ENCODE measurements at places on chromosomes 11 and 22. TPM values are rescaled to one million over a fixed set of nuclear protein-coding genes. Genes with fewer than 3 reads are reported as not detected.

RIMBP3C gene
- not detected for polyA plus RNA-seq

OR52E8 gene
- not detected for polyA plus RNA-seq

TST gene
- 0.65 TPM for polyA plus RNA-seq

POU2AF1 gene
- polyA plus RNA-seq: 105 TPM

NLRP6 gene
- polyA plus RNA-seq: 1.4 TPM

RIMBP3B gene
- 0.10 TPM for polyA plus RNA-seq

- H3K27ac ChIP-seq: no peak overlapping the region
- H3K27me3 ChIP-seq: no peaks in the 10 kb centered on the region
- no peaks in the 10 kb centered on the region for H3K4me1 ChIP-seq
- DNase-seq: no peak
- no peak overlapping the region for H3K4me3 ChIP-seq
These were observed 27.3 kb downstream of the INCENP start for GRCh38 chr11:62150887-62151736.

- peaks cover 21% of the 10 kb centered on the region for H3K27me3 ChIP-seq
- no peaks in the 10 kb centered on the region for H3K36me3 ChIP-seq
- no peak for DNase-seq
- no peak overlapping the region for H3K27ac ChIP-seq
- H3K4me3 ChIP-seq: no peak overlapping the region
These were observed 32.1 kb upstream of the SLC36A4 start for GRCh38 chr11:93229876-93230275.

DNA sequence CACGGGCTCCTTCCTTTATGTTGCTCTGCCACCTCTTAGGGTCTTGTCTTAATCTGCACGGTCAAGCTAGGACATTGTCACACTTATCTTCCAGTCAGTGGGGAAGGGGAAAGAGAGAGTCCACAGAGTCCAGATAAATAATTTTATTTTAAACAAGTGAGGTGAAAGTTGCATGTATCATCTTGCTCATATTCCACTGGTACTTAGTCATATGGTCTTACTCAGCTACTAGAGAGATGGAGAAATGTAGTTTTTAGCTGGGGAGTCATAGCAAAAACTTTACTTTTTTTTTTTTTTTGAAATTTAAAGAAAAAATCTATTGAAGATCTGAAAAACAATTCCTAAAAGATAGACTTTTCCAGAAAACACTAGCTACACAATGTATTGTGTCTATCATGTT, 29.0 kb downstream of the PDE3B start:
- DNase-seq: no peak
- peaks cover 8% of the 10 kb centered on the region for H3K4me1 ChIP-seq
- H3K27ac ChIP-seq: no peak overlapping the region
- no peak overlapping the region for H3K4me3 ChIP-seq

DNA sequence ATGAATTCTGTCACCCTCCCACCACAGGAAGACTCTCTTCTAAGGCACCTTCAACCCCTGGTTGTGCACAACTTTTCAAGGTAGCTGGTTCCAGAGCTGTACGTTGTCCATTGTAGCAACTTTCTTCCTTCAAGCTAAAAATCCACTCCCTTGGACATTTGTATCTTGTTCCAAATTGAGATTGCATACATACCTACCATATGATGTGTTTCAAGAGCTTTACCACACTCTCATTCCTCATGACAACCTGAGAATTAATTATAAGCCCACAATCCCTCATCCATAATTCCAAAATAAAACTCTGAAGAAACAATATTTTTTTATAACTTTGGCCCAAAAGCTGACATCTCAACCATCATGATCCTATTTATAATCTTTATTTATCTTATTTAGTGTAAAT, 3.0 kb downstream of the OR52W1 start:
- H3K4me3 ChIP-seq: no peak overlapping the region
- DNase-seq: no peak
- H3K27me3 ChIP-seq: no peaks in the 10 kb centered on the region
- H3K4me1 ChIP-seq: peaks cover 10% of the 10 kb centered on the region
- H3K27ac ChIP-seq: no peak overlapping the region

GRCh38 chr11:75338516-75339208, 12.8 kb downstream of the ARRB1 start:
- H3K27me3 ChIP-seq: no peaks in the 10 kb centered on the region
- no peaks in the 10 kb centered on the region for H3K36me3 ChIP-seq
- H3K4me1 ChIP-seq: peaks cover 55% of the 10 kb centered on the region
- no peak for DNase-seq
- no peak overlapping the region for H3K27ac ChIP-seq

GRCh38 chr11:20058749-20059458, 101.4 kb downstream of the DBX1 start:
- H3K4me1 ChIP-seq: no peaks in the 10 kb centered on the region
- no peak overlapping the region for H3K4me3 ChIP-seq
- no peaks in the 10 kb centered on the region for H3K27me3 ChIP-seq
- H3K36me3 ChIP-seq: no peaks in the 10 kb centered on the region

GRCh38 chr11:66331542-66332370, 4.5 kb downstream of the RIN1 start:
- H3K27ac ChIP-seq: no peak overlapping the region
- H3K27me3 ChIP-seq: no peaks in the 10 kb centered on the region
- no peaks in the 10 kb centered on the region for H3K36me3 ChIP-seq
- peaks cover 24% of the 10 kb centered on the region for H3K4me1 ChIP-seq
- H3K4me3 ChIP-seq: no peak overlapping the region

- H3K27ac ChIP-seq: peak overlapping the region; percentile 49
- no peaks in the 10 kb centered on the region for H3K27me3 ChIP-seq
- H3K4me1 ChIP-seq: peaks cover 51% of the 10 kb centered on the region
- no peak for DNase-seq
These were observed 57.6 kb downstream of the IGLL5 start for GRCh38 chr22:22945195-22945594.

DNA sequence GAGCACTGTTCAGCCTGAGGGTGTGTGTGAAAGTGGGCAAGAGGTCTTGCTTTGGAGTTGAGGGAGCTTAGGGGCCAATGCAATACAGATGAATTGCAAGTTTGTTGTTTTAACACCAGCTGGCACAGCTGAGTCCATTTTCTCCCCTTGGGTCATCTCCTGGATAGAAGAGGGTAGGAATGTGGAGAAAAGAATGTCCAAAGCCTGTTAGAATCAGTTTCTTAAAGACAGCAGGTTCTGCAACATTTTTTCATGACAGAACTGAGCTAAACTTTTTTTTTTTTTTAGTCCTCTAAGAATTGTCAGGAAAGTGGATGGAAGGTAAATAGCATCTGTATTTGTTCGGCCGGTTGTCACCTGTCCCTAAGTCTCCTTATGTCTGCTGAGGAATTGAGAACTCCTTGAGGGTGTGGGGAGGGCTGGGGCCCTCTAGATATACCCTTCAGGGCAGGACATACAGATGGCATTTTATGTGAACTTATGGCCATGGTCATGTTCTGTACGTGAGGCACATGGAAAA, 211.1 kb upstream of the CADM1 start:
- H3K27ac ChIP-seq: no peak overlapping the region
- no peaks in the 10 kb centered on the region for H3K4me1 ChIP-seq
- H3K4me3 ChIP-seq: no peak overlapping the region
- H3K27me3 ChIP-seq: no peaks in the 10 kb centered on the region

DNA sequence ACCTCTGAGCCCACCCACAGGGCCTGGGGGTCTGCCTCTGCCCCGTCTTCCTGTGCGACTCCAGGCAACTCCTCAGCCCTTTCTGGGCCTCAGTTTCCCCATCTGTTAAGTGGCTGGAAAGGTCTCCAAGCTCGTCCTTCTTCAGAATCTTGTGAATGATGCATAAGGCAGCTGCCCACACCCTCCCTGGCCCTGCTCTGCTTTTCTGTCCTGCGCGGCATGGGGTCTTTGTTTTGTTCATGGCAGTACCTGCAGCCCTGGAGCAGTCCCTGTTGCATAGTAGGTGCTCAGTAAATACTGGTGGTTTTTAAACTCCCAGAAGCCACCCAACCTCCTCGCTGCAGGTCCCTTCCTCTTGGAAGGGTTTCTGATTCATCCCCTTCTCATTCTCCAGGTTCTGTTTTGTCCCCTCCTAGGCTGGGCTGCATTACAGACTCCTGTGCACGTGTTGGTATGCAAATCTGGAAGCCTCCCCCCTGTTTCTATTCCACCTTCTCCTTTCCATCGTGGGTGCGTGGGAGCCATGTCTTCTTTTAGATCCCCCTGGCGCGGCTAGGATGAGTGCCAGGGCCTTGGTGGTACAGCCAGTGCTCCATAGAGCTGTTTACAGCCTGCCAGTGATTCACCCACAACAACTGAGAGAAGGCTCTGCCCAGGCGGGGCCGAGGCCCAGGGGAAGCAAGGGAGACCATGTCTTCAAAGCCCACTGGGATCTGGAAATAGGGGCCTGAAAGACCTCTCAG, 19.3 kb upstream of the SYT7 start:
- H3K27ac ChIP-seq: no peak overlapping the region
- no peaks in the 10 kb centered on the region for H3K36me3 ChIP-seq
- no peak overlapping the region for H3K4me3 ChIP-seq
- H3K4me1 ChIP-seq: no peaks in the 10 kb centered on the region
- H3K27me3 ChIP-seq: peaks cover 47% of the 10 kb centered on the region

- no peak overlapping the region for H3K27ac ChIP-seq
- no peaks in the 10 kb centered on the region for H3K27me3 ChIP-seq
- no peak overlapping the region for H3K4me3 ChIP-seq
- H3K36me3 ChIP-seq: no peaks in the 10 kb centered on the region
These were observed 167.8 kb upstream of the NARS2 start for GRCh38 chr11:78742430-78742829.

- peaks cover 18% of the 10 kb centered on the region for H3K4me1 ChIP-seq
- DNase-seq: no peak
- no peak overlapping the region for H3K4me3 ChIP-seq
- no peaks in the 10 kb centered on the region for H3K36me3 ChIP-seq
- H3K27me3 ChIP-seq: peaks cover 22% of the 10 kb centered on the region
These were observed 19.4 kb upstream of the TMPRSS4 start for GRCh38 chr11:118057251-118058145.

DNA sequence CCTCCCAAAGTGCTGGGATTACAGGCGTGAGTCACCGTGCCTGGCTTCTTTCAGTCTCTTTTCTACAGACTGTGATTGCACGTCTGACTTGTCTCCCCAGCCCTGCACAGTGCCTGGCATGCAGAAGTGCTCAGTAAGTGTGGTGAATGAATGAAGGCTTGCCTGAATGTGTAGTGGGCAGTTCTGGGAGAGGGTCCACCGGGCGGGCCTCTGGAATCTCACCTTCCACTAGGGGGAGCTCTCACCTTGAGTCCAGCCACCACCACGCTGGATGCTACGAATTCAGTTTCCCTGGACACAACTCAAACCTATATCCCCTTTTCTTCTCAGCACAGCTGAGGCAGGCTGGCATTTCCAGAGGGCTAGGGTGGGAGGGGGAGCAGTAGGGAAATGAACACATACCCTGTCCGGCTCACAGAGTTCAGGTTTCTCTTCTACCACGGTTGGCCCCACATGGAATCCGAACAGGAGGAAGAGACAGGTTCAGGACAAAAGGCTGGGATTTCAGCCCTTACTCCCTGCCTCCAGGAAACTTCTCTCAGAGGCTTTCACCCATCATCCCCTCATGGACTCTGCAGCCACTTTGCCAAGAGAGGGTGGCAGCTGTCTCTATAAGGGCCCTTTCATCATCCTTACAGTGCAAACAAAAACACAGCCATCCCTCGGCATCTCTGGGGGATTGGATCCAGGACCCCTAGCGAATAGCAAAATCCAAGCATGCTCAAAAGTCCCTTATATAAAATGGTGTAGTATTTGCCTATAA, 86.8 kb downstream of the NECTIN1 start:
- H3K27me3 ChIP-seq: peaks cover 19% of the 10 kb centered on the region
- H3K4me3 ChIP-seq: no peak overlapping the region
- H3K4me1 ChIP-seq: no peaks in the 10 kb centered on the region
- H3K27ac ChIP-seq: no peak overlapping the region
- no peak for DNase-seq

DNA sequence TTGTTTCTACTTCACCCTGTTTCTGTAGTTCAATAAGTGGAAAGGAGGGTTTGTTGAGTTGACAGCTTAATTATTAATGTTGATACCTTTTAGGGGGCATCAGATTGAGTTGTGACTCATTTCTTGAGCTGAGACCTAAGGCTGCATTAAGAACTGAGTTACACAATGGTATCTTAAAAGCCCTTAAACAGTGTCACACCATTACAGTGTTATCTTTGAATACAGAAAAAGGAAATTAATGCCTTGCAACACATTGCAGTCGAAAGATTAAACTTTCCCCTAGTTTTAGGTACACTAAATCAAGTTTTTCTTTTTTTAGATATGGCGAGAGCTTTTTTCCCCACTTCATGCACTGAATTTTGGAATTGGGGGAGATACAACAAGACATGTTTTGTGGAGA, 16.7 kb downstream of the PAFAH1B2 start:
- H3K27me3 ChIP-seq: no peaks in the 10 kb centered on the region
- peaks cover 11% of the 10 kb centered on the region for H3K4me1 ChIP-seq
- peaks cover 4% of the 10 kb centered on the region for H3K36me3 ChIP-seq
- DNase-seq: no peak
- H3K4me3 ChIP-seq: no peak overlapping the region
